ENCODE measurements at places on chromosomes 2 and 18. TPM values are rescaled to one million over a fixed set of nuclear protein-coding genes. Genes with fewer than 3 reads are reported as not detected.

DNA sequence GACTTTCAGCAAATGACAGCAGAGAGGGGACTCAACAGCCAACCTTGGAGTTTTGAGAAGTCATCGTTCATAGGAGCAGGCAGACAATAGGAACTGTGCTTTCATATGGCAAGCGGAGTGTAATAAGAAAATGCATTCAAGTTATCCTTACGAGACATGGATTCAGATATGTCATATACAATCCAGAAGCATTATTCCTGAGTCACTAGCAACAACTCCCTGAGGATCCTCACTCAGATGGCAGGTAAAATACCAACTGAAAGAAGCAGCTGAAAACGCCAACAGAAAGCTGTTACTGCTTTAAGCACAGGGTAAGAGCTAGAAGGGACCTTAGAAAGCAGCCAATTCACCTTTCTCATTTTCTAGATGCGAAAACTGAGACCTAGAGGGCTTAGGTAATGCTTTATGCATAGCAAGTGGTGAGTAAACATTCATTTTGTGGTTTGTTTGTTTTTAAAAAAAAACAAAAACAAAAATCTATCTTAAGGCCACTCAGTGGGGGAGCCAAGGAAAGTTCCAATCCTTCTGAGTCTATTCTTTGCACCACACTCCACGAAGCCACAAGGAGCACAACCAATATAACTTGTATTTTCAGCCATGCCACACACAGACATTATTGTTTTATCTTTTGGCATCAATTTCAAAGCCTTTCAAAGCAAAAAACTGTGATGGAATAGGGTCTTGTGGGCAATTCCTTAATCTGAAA is 89.1 kb upstream of the RIOK3 start:
- H3K27me3 ChIP-seq = no peaks in the 10 kb centered on the region
- H3K36me3 ChIP-seq = no peaks in the 10 kb centered on the region
- H3K4me1 ChIP-seq = no peaks in the 10 kb centered on the region

Gene CDH20
- not detected for total RNA-seq

DNA sequence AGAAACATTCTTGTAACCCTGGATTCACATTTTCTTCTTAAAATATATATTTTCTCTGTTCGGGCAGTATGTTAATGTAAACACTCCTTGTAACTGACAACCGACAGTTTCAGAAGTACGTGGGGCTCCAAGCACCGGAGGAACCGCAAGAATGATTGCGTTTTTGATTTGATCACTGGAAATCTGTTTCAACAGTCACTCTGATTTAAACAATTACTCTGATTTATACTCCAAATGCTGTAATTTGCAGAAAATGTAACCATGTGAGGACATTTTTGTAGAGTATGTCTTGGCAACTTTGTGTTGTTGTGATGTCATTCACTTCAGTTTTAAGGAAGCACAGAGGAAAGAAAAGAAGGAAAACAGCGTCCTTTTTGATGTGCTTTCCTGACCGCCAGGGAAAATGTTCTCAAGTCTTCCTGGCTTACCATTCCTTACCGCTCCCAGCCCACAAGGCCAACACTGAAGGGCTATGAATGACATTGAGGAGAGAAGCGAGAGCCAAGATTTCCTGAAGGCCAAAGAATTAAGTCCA is 77.7 kb downstream of the APOB start:
- H3K36me3 ChIP-seq = no peaks in the 10 kb centered on the region
- no peaks in the 10 kb centered on the region for H3K27me3 ChIP-seq
- H3K4me1 ChIP-seq = no peaks in the 10 kb centered on the region
- no peak overlapping the region for H3K4me3 ChIP-seq

- H3K4me3 ChIP-seq = no peak overlapping the region
- H3K36me3 ChIP-seq = no peaks in the 10 kb centered on the region
- no peaks in the 10 kb centered on the region for H3K27me3 ChIP-seq
- no peak for DNase-seq
- no peak overlapping the region for H3K27ac ChIP-seq
Observed at GRCh38 chr2:65329525-65329924, 101.9 kb downstream of the ACTR2 start.

Gene CTAGE1
- total RNA-seq = not detected

Data from pancreas (tissue), 10 donors.